Daoy (cell line): ENCODE measurements at places on chromosomes 1 and 21.

DNA sequence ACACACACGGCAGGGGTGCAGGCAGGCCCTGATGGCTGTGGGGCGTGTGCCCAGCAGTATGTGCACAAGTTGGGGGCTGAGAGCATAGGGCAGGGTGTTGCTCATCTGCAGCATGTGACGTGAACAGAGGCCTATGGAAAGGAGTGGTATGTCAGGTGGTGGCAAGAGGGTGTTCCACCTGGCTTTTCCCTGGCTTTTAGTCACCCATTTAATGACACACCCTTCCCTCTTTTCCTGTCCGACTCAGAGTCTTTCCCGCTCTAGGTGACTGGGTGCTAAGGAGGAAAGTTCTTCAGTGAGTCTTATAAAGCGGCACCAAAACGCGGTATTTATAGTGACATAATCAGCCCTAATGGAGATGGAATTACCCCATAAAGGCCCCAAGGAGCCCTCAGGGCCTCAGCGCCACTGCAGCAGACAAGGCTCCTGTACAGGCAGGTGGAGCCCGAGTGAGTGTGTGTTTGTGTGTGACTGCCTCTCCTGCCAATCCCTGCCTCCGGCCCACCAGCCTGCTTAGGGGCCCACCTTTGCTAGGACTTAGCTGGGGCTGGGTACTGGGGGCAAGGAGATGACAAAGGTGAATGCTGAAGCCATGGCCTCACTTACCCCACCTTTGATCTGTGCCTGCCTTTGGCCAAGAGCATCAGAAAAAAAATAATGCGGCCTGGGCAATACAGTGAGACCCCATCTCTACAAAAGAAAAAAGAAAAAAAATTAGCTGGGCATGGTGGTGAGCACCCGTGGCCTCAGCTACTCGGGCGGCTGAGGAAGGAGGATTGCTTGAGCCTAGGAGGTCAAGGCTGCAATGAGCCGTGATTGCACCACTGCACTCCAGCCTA lies 3.3 kb upstream of the EPHA2 start:
- peak; percentile 55 for DNase-seq

DNA sequence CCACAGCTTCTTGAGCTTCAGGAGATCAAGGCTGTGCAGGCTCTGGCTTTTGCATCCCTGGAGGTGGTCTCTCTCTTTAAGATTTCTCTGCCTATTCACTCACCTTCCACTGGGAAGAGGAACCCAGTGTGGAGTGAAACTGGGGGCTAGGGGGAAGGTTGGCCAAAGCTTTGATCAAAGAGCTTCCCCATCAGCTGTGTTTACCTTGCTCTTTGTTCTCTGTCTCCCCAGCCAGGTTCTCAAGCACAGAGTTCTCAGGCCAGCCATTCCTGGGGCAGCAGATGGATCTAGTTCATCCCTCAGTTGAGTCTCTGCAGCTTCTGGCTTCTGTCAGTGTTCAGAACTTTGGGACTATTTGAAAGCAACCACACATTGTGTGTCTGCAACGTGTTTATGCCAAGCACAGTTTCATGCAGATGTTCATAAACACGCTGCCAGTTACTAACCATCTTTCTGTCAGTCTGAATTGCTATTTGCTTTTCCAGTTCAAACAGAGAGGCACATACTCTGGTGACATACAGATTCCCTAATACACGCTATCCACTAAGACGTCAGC lies 17.2 kb upstream of the MRPS14 start:
- DNase-seq: no peak

- peak; percentile 64 for DNase-seq
Observed at GRCh38 chr1:243748706-243749283, 101.2 kb downstream of the AKT3 start.

- DNase-seq: no peak
Observed at GRCh38 chr1:164310166-164310565, 248.8 kb upstream of the PBX1 start.

DNA sequence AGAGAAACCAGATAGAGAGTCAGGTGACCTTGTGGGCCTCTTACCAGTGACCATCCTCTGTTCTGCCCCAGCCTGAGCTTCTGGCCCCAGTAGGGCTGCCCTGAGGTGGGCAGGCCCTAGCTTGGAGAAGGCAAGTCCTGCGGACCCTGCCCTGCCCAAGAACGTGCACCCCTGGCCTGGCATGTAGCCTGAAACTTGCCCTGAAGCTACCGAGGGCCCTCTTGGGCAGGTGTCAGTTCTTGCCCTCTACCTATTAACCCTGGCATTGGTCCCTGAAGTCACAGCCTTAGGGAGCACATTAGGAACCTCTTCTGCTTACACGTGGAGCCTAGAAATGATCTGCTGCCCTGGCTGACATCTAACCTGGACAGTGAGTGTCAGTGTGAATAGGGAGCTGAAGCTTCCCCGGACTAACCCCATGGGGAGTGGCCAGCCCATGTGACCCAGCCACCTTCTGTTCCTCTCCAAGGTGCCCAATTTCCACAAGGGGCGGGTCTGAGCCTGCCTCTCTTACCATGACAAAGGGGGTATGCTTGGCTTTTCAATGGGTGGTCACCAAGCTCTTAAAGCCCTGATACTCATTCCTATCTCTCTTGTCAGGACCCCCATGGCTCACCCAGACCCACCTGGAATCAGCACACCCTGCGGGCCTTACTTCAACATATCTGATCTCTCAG lies 163.0 kb downstream of the ZSCAN20 start:
- no peak for DNase-seq

DNA sequence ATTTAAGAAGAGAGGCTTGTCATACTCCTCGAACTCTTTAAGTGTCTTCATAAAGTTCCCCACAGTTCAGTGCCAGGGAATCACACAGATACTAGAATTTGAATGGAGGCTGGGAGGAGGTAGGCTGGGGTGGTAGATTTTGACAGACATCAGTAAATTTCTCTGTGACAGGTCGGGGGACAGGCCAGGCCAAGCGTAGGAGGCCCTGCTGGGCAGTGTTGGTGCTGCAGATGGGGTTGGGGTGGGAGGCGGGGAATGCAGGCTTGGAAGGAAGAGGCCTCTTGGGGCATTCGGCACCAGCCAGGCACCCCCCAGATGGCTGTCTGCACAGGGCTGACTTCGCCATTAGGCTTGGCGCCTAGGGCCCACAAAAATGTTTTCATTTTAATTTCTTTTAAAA lies 84.0 kb downstream of the MAN1C1 start:
- no peak for DNase-seq

DNA sequence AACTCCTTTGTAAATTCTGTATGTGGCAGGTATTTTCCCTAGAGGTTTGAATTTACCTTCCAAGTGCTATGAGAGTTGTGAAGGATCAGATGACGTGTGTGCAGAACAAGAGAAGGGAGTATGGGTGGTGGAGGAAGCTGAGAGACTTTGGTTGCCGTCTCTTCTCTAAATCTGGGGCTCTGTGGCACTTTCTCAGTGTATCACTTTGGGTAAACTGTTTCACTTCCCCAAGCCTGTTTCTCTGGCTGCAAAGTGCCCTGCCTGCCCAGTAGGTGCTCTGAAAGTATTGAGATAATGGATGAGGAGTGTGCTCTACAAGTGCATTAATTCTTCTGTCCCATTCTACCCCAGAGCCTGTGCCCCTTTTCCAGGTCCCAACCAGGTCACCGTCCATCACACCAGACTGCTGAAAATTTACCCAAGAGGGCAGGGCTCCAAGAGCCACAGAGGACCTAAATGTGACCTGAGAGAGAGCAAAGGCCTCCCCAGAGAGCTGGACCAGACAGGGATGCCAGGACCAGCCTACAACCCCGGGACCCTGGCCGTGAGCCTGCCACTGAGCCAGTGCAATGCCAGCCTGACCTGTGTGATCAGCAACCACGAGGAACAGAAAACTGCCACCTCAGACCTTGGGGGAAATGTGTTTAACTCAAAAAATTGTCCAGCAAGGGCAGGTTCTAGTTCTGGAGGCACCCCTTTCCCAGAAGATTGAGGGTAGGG lies 131.6 kb upstream of the ETV3 start:
- DNase-seq: no peak

GRCh38 chr1:77038000-77038399 lies 170.7 kb downstream of the ST6GALNAC5 start:
- no peak for DNase-seq
